CD4-positive, alpha-beta T cell treated with Interleukin-6 at 100 ng/mL for 8 hours (primary cell): ENCODE measurements at places on chromosomes 4 and X.
A peak's percentile ranks its signal among the peaks of the same experiment; 100 is the strongest.

DNA sequence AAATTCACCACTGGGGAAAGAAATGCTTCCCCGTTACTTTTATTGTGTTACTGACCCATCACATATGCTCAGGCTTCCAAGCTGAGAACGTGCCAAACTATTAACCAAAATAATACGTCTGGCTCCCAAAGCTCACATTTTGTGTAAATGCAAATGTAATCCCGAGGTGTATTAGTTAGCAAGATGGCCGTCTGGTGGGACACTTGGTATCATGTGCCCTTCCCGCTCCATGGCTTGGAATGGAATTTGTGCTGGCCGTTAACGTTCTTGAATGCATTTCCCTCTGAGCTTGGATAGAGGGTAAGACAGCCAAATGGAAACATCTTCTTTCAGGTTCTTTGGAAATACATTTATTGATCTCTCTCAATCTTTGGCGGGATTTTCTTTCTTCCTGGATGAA, 105.0 kb downstream of the MFAP3L start:
- DNase-seq: no peak

GRCh38 chr4:153024466-153024865, 88.3 kb downstream of the FHDC1 start:
- no peak for DNase-seq

- no peak for DNase-seq
Observed at GRCh38 chrX:130738638-130739195, 164.3 kb downstream of the ENOX2 start.

DNA sequence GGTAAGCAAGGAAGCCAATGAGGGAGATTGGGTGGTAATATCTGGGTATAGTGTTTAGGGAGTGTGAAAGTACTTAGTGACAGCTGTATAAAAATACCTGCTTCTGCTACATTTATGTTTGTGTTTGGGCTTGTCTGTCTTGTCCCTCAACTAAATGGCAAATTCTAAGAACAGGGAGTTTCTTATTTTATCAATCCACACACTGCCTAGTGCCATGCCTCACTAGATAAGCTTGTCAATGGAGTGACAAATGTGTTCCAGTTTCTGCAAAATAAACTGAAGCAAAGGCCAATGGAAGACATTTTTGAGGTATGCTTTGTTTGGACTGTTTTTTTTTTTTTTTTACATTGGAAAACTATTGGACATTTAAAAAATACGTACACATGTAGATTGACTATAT, 418.0 kb downstream of the SH2D1A start:
- no peak for DNase-seq

DNA sequence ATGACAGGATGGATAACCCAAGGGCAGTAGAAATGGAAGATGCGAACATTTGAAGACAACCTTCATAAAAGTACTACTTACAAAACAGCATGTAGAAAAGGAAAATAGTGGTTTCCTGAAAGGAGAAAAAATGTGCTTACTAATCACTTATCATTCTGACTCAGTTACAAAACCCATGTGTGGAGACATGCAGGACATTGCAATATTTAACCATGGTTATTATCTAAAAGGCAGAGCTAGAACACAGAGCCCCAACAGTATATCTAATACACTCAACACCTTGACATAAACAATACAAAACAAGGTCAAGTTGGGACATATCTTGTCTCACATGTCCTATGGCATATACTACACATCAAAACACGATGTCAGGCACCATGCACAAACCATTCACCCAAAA, 55.9 kb downstream of the EIF4E start:
- DNase-seq: no peak

- DNase-seq: no peak
Observed at GRCh38 chr4:30904215-30904555, 184.0 kb downstream of the PCDH7 start.

GRCh38 chr4:81963763-81964020, 410.1 kb downstream of the HNRNPD start:
- no peak for DNase-seq

- no peak for DNase-seq
Observed at GRCh38 chr4:1260418-1261106, 11.6 kb upstream of the CTBP1 start.

DNA sequence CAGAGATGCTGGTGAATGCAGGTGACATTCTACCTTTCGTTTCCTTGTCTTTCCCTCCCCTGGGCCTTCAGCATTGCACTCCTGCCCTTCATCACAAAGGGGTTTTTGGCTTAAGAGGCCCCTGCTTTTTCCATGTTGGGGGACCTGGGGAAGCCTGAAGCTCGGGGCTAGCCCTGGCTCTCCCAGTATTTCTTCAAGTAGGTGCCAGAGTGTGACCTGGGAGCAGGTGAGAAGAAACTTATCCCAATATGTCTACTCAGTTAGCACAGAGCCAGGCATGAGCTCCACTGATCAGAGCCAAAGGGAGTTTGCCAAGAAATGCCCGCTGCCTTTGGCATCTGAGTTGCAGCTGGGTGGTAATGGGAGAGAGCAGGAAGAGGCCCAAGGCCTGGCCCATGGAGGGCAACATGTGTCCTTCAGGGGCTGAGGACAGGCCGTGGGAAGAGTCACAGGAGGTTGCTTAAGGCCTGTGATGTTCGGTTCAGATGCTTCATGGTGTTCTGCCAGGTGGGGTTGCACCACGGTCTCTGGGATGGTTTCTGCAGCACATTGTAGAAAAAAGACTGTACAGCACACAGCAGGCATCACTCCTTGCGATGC, 7.6 kb downstream of the PRRG3 start:
- DNase-seq: no peak

DNA sequence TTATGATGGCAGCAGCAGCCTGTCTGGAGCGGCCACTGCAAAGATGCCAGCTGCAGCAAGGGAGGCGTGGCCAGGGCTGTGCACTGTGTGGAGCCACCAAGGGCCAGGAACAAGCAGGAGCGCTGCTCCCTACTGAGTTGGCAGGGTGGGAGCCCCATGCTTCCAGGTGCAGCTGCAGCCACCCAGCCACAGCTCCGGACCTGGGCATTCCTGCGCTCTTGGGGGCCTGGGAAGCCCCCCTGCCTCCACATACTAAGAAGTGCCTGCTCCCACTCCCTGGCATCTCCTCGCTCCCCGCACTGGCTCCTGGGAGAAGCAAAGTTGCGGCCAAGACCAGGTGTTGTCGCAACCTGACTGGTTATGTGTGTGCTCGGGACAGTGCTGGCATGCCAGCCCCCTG, 619.8 kb downstream of the DMD start:
- DNase-seq: no peak

DNA sequence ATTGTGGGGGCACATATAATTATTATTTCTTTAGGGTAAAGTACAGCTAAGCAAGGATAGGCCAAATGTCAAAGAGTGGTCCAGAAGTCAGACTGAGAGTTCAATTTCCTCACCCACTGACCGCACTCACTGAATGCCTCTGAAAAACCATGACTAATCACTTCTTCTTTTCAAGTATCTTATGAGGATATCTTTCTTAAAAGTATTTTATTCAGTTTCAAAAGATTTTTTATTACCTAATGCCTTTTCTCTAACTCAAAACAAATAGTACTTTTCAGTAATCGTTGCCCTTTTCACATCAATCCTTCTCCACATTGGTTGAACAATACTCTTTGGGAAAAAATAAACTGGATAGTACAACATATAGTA, 61.7 kb upstream of the CAMK2D start:
- no peak for DNase-seq

- peak; percentile 26 for DNase-seq
Observed at GRCh38 chrX:50691820-50692219, 122.2 kb downstream of the SHROOM4 start.

DNA sequence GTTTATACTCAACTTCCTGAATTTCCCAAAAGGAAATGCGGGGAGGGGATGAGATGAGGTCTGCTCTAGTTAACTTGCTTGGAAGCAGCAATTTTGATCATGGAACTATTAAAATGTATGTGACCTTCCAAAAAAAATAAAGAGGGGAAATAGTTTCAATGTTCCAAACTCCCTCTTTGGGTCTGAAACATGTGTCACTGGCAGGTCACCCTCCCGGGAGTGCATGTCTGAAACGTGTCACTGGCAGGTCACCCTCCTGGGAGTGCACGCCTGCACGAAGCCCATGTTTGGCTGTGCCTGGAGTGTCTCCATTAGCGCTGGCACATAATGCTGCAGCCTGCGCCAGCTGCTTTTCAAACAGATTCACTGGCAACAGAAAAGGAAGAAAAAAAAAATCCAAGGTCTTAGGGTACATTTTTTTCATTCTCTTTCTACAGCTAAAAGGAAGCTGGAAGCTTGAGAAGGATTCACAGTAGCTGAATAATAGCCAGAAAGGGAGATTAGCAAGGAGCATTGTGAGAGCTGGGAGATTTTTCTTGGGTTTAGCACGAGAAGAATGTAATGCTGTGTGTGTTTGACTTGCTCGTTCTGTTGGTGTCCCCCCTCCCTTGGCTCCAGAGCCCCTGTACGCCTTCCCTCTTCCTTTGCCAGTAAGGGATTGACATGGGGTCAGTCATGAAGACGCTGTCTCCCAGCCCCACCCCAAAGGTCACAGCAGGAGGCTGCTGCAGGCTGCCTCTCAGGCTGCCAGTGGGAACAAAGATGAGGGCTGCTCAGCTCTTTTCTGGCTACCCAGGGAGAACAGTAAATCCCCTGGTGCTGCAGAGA, 39.2 kb upstream of the TLR3 start:
- no peak for DNase-seq

DNA sequence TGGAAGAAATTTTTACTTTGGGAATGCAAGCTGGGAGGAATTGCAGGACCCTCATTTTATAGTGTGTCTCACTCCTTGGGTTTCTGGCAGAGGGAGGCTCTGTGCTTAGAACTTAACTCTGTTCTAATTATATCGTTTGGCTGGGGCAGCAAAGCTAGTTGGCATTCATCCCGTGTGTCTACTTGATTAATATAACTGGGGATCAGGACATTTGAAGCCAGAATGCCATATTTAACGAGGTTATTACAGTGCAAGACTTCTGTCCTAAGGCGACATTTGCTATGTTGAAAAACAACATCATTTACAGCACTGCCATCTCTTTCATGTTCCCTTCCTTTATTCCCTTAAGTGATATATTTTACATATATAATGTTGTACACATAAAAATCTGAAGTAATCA, 179.1 kb upstream of the TBC1D9 start:
- no peak for DNase-seq

GRCh38 chr4:48799157-48799556, 19.1 kb upstream of the FRYL start:
- DNase-seq: no peak

DNA sequence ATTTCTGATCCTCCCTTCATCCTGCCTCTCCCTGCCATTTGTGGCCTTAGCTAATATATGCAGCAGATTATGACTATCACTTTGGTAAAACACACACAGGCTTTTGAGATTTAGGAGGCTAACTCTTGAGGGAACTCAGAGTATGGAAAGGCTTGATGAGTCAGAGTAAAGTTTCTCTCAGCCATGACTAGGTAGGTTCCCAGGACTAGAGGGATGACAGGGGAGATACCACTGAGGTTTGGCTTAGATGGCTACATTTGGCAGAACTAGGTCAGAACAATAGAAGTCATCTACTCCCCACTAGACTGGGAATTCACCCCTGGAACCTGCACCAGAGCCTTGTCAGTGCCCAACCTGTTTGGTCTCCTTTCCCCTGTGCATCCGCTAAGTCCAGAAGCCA, 585.7 kb downstream of the TLL1 start:
- no peak for DNase-seq

GRCh38 chrX:18377796-18378195, 23.3 kb upstream of the SCML2 start:
- DNase-seq: peak; percentile 23

DNA sequence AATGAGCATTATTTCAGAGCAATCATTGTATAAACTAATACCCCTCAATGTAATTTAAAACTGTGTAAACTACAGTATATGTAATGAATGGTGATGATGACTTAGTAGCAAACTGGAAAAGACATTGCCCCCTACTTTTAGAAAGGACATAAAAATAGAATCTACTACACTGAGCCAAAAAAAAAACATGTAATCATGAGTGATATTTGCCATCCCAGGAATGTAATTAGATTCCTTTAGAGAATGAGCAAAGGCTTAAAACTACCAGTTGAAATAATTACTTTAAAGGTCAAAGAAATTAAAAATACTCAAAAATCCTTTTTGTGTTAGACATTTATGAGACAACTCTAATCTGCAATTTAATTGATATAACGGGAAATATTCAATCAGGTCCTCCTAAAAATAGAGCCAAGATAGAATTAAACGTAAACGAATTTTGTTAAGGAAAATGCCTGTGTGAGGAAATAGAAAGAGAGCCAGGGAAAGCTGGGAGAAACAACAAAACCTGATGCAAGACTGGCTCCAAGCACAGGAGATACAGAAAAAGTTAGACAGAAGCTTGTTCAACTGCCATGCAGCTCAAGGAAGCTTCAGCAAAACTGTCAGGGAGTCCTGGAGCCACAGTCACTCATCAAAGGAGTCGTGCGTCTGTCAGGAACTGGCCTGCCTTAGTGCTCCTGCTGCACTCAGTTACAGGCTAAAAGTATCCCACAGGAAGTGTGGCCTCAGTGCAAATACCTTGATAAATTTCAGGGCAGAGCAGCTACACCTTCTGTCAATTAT, 655.7 kb upstream of the INTU start:
- DNase-seq: no peak

- DNase-seq: no peak
Observed at GRCh38 chr4:149291463-149291862, 524.2 kb downstream of the IQCM start.

GRCh38 chr4:25884031-25884782, 21.4 kb upstream of the SEL1L3 start:
- DNase-seq: no peak

DNA sequence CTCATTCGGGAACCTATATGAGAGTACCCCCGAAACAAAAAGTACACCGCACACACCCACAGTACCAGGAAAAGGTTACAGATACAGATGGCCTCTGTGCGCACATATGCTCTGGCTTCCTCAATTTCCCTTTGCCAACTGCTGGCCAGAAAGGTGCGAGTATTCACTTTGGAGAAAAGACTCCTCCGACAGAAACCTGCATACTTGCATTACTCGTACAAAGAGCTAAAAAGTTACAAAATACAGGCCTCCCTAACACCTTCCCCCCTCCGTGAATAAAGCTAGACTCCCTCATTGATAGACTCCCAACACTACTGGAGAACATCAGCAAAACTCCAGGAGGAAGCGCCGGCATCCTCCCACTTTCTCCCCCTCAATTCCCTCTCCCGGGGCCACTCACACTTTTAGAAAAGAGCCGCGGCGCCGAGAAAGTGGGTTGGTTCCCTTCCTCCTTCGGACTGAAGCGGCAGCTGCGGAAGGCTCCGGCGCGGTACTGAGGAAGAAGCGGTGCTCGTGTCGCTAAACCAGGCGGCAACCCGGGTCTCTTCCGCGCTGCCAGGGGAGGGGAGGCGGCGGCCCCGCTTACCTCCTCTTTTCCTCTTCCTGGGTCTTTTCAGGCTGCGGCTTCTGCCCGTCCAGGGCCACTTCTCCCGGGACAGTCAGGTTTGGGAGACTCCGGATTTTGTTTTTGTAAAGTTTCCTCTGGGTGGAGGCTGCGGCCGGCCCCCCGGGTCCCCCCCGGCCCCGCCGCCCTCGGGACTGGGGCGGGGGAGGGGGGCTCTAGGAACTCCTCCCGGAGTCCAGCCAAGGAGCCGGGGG, 1.1 kb downstream of the FBXW7 start:
- peak; percentile 50 for DNase-seq

DNA sequence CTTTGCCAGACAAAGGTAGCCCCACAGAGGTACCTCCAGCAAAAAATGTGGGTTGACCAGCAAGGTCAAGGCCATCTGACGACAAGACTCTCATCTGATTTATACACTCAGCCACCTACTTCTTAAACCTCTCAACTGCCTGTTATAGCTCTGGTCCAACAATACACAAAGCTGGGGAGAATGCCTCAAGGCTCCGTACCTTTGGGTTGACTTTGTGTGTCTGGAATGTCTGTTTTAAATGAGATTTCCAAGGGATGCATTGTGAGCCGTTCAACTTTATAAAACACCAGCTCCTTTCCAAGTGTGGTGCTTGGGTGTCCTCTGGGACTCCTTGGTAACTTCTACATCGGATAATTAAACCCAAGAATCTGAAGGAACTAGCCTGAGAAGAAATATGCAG, 167.0 kb upstream of the RPL34 start:
- DNase-seq: no peak
